C1 segment of cervical spinal cord (tissue), 14 donors: ENCODE measurements at places on chromosomes 16 and 17.

GRCh38 chr17:74825952-74826719, 33.5 kb downstream of the GRIN2C start:
- no peak for DNase-seq

DNA sequence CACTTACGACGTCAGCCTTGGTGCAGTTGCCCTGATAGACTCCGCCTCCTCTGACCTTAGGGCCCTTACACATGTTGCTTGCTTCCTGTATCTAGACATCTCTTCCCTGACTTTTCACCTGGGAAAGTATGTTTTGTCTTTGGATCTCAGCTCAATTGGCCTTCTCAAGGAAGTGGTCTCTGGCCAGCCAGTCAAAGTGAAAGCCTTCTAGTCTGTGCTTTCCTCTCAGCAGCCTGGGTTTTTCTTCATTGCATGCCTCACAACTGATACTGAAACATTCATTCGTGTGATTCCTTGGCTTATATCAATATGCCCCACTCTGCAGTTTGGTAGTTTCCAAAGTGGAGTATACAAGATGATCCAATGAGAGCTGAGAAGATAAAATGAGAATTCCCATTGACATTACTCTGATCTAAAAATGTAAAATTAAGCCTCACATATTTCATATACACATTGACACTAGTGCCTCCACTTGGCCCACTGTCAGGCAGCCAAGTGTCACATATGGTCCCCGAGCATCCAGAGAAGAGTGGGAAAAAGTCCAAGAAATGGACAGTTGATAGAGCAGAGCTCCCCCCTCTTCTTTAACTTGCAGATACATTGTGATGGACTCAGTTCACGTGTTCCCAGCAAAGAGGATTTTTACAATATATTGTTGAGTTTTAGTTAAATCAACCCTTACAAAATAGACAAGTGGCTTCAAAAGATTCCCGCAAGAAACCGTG, 371.2 kb upstream of the ASIC2 start:
- no peak for DNase-seq

DNA sequence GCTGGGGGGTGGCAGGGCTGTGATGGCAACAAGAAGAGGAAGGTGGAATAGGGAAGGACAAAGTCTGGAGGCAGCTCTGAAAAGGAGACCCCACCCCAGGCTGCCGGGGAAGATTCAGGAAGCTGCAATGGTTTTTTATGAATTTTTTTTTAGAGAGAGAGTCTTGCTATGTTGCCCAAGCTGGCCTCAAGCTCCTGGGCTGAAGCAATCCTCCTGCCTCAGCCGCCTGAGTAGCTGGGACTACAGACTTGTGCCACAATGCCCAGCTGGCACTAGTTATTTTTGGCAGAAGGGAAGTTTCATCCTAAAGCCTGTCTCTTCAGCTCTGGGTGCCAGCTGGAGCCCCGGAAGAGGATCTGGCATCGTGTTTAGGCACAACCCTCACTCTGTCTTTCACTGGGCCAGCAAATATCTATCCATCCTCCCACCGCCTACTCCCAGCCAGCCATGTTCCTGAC, 1.3 kb upstream of the CES3 start:
- DNase-seq, result no peak

GRCh38 chr16:85761861-85762260, 11.0 kb upstream of the C16orf74 start:
- DNase-seq, result no peak

DNA sequence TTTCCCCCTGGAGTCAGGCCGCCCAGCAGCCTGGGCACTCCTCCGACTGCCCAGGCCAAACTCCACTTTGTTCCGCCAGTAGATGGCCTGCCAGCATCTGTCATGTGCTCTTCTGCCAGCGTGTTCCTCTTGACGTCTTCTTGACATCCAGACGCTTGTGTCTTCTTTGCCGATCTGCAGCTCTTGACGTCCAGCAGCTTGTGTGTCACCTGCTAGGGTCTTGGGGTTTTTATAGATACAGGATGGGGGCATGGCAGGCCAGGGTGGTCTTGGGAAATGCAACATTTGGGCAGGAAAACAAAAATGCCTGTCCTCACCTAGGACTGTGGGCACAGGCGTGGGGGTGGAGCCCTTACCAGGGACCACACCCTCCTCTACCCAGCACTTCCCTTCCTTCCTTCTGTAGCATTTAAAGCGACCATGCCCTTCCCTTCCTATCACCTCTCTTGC, 88.7 kb downstream of the BMERB1 start:
- DNase-seq, result peak; percentile 63

DNA sequence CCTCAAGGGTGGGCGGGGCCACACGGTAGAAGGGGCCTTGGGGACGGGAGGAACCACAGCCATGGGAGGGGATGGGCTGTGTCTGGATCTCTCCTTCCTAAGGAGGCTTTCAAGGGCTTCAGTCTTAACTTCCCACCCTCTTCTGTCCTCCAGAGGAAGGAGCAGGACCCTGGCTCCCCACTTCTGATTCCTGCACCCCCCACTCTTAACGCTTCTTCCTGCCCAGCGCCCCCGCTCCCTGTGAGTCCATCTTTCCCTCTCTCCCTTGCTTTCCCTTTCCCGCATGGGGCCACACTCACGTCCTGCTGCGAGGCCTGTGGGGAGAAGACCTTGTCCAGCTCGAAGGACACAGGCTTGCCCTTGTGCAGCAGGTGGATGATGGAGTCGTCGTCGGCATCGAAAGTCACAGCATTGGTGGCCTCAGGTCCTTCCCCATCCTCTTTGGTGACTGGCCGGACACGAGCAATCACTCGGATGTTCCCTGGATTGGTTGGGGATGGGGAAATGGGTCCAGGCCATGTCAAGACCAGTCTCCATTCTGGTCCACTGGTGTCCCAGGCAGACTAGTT, 29.7 kb downstream of the KATNB1 start:
- no peak for DNase-seq

GRCh38 chr17:65345261-65346005, 208.3 kb downstream of the RGS9 start:
- no peak for DNase-seq

DNA sequence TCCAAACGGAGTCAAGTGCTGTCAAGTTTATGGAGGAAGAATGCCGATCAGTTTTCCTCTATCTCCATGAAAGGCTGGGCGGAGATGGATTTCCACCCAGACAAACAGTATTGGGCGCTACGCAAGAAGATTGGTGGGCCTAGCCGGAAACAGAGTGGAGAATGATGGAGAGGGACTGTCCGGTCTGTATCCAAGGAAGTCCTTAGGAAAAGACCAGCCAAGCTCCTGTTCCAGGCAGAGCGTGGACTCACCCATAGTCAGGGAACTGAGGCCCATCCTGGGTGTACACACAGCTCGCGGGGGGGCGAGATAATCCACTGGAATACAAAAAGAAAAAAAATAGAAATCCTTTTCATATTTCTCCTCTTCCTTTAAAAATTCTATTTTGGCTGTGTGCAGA, 1.5 kb upstream of the ABCC12 start:
- no peak for DNase-seq
